ENCODE measurements at places on chromosomes 6 and 20.

DNA sequence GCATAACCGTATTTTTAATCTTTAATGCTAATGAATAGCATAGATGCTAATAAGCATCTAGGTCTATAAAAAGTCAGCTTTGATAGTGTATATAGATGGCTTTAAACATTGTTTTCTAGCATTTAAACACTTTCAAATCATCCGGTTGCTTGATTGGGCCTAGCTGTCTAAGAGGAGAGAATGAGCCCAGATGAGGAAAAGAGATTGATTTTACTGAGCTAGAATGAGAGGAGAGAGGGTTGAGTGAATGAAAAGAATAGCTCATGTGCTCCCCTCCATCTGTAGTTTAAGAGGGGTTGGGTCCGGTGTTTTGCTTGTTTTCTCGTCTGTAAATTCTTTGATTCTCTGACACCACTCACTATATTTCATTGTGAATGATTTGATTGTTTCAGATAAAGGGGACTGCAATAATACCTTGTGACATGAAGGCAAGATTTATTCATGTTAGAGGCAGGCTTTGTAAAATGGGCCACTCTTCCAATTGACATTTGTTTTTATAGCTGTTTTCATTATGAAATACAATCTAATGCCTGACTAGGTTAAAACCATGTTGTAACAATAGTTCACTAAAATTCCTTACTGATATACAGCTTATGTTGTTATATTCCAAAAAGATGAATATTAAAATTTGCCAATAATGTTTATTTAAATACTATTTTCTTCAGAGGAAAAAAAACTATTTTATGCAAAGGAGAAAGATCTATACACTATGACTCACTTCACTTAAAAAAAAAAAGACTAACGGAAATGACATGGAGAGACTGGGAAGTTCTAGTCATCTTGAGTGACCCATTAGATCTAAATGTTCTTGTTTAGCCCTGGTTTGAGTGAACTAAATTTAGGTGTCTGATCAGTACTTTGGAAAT is 3.2 kb downstream of the PTPN1 start:
- DNase-seq = no peak

- no peak for DNase-seq
Measured at GRCh38 chr6:158020272-158020711, 38.6 kb downstream of the SYNJ2 start.

DNA sequence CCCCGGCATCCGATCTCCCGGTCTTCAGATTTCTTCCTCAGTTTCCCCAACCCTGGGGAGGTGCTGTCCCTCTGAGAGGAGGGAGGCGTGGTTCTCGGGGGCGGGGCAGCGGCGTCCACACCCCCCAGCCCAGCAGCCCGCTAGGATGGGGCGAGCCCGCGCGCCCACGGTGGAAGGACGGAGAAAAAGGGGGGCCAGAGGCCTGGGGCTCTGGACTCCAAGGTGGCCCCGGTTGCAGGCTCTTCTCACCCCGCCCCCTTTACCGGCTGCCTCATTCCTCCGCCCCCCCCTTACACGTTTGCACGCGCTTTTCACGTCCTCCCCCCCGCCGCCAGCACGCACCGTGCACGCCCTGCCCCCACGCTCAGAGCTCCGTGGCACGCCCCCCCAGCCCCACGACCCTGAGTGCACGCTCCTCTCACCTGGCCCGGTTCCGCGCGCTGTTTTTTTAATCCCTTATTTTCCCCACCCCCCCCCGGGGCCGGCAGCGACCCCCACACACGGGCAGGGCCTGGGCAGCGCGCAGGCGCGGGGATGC is 402 bp downstream of the ZBTB12 start:
- peak; percentile 38 for DNase-seq

DNA sequence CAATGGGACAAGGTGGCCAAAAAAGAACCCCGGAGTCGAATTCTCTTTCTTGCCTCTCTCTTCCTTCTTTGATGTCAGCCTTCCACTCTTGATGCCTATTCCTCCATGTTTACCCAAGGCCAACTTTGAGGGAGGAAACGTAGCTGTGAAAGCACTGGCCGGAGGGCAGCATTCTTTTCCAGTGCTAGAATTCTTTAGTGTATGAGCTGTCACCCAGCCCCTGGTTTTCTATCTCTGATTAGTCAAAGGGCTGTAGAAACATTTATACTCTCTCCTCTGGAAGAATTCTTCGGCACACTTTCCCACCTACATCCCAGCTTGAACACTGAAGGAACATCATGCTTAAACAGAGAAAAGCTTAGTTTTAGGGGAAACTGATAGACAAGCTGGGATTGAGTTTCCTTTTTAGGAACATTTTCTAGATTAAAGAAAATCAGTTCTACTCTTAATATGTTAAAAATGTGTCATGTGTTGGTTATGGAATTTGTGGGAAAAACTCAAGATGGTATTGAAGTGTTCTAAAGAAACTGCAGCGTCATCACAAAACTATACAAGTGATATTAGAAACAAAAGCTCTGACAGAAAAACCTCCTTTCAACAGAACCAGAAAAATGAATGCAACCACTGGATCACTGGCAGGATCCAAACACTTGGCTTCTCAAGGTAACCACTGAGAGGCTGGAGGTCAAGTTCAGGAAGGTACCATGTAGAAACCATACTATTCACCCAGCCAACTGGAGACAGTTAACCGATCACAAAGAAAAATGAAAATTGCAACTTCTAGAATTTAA is 20.7 kb upstream of the UTRN start:
- no peak for DNase-seq

- DNase-seq = no peak
Measured at GRCh38 chr20:46998477-46999240, 104.0 kb downstream of the EYA2 start.

GRCh38 chr6:88864359-88865054 is 98.9 kb downstream of the RNGTT start:
- DNase-seq = peak; percentile 43
